ENCODE measurements at places on chromosomes 5 and 9. TPM values are rescaled to one million over a fixed set of nuclear protein-coding genes. Genes with fewer than 3 reads are reported as not detected.

BSPRY gene
- total RNA-seq = 12.2 TPM

PITX1 gene
- not detected for total RNA-seq

SEMA6A gene
- total RNA-seq = not detected

CFAP90 gene
- total RNA-seq = not detected

ZDHHC11 gene
- 5.5 TPM for total RNA-seq

- DNase-seq = no peak
Observed at GRCh38 chr5:73615085-73615484, 10.9 kb upstream of the ARHGEF28 start.

GRCh38 chr5:151318850-151319732 is 15.5 kb upstream of the SLC36A3 start:
- DNase-seq = no peak

GRCh38 chr5:137613554-137614265 is 114.6 kb upstream of the SPOCK1 start:
- DNase-seq = no peak

DNA sequence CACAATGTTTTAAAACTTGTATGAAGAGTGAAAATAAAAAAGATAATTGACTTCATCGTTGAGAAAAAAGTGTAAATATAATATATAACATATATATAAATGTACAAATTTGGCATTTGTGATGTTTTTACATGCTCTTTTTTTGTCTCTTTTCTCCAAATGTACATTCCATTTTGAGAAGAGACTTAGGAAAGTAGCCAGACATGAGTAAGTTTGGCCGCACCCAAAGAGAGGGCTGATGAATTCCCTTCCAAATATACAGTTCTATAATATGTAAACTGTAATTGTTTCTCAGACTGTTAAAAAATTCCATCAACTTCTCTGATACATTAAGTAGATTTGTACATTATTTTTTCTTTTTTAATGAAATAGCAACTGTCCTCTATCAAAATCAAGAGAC is 193.2 kb upstream of the MAP3K1 start:
- no peak for DNase-seq

DNA sequence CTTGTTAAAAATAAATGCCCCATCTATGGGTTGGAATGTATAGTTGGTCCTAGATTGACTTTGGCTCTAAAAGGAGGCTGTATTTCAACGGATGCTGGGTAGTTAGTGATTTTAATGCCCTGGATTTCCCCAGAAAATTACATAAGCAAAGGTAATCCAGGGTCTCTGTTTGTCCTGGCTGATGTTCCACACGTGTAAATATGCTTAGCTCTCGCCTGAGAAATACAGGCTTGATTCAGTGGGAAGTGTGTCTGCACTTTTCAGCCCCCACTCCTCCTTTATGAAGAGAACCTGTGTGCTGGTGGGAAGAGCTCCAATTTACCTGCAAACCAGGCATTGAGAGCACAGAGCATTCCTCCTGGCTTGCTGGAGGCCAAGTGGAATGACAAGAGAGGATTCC is 294.6 kb upstream of the CLINT1 start:
- no peak for DNase-seq

- DNase-seq = no peak
Observed at GRCh38 chr9:72897069-72897649, 55.7 kb downstream of the ALDH1A1 start.

All from activated naive CD8-positive, alpha-beta T cell treated with anti-CD3 and anti-CD28 coated beads for 36 hours (primary cell).